ENCODE measurements at places on chromosomes 7 and 10.

DNA sequence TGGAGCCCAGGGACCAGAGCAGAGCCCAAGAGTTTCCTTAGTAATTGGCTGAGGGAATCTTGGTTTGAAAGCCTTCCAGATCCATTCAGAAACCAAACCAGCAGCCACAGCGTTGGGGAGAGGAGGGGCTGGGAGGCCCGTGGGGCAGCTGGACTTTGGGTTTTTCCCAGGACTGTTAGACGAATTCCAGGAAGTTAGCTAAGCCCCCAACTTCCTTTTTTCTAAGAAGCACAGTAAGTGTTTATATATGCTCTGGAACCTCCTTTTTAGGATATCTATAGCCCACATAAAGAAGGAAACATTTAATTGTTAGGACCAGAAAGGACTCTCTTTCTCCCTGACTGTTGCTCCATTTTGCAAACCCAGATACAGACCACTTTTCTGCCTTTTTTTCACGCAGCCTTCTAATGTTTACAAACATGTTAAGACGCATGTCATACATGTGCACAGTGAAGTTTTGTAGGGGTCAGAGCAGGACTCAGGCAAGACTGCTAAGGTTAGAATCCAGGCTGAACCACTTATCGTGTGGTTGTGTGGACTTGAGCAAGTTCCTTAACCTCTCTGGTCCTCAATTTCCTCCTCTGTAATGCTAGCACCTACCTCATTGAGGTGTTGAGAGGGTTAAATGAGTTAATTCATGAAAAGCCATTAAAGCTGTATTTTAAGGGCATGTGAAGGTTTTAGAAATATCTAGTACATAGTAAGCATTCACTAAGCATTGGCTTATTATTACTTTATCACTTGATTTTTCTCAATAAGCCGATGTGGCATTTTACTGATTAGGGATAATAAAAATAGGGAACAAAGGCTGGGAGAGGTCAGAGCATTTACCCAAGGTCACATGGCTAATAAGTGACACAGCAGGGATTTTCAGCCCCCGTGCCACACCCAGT, 42.4 kb downstream of the TBATA start:
- peak; percentile 25 for DNase-seq

DNA sequence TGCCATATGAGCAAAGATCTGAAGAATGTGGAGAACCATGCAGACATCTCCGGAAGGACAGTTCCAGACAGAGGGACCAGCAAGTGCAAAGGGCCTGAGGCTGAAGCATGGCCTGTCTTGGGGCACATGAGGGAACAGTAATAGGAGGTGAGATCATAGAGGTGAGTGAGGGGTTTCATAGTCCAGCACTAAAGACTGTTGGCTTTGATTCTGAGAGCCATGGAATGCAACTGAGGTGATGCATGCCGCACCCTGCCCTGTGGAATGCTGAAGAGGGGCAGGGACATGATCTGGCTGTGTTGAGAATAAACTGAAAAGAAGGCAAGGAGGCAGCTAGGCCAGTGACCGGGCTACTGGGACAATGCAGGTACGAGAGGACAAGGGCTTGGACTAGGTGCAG, 253.1 kb upstream of the KLF14 start:
- DNase-seq: no peak

DNA sequence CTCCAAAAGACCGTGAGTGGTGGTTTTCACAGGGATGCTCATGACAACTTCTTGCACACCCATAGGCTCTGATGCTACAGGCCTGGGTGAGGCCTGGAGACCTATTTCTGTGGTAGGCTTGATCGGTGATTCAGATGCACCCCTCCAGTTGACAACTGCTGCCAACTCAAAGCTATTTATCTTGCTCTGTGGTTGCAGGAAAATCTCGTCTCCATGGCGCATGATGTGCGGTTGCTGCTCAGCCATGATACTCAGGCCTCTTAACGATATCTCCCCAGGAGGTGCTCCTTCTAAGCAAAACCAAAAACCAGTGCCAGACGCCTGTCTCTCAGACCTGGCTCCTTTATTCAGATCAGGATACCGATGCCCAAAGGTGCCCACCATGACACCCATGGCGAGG, 31.4 kb downstream of the C10orf90 start:
- DNase-seq: no peak

DNA sequence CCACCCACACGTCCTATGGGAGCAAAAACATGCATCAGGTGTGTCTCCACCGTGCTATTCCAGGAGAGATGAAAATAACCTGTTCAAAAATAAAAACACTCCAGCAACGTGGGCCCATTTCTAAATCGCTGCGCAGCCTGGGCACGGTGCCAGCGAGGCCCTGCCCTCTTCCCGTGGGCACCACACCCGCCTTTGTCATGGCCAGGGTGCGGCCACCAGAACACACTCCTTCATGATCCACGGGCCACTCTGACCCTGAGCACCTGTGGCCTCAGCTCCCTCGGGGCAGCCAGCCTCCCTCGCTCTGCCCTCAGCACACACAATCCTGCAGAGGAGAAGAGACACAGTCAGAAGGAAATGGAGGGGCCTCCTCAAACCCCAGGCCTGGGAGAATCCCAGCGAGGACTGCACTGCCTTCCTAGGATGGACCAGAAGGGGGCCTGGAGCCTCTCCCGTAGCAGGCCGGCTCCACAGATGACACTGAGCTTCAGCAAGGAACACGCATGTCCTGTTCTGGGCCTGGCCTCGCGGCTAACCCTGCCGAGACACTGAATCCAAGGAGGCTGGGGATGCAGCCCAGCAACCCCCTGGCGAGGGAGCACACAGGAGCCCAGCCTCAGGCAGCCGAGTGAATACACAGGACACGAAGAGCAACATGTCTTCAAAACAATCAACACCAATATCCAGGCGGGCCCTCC, 169.0 kb downstream of the MAD1L1 start:
- no peak for DNase-seq

DNA sequence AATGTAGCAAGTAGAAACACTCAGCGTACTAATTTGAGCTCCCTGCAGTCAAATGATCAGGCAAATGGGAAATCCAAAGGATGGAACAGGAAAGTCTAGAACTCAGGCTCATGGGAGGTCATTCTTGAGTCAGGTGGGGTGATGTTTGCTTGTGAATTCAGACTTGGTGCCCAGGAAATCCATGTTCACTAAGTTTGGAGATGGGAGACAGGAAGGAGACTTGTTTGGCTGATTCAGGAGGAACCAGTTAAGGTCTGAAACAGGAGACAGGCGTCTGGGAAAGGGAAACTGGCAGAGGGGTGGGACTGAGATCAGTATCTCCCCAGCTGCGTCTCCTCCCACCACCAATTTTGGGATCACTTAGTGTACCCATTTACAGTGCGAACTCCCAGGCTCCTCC, 38.4 kb upstream of the ZNF438 start:
- no peak for DNase-seq

GRCh38 chr7:43140186-43140585, 27.7 kb downstream of the HECW1 start:
- no peak for DNase-seq

DNA sequence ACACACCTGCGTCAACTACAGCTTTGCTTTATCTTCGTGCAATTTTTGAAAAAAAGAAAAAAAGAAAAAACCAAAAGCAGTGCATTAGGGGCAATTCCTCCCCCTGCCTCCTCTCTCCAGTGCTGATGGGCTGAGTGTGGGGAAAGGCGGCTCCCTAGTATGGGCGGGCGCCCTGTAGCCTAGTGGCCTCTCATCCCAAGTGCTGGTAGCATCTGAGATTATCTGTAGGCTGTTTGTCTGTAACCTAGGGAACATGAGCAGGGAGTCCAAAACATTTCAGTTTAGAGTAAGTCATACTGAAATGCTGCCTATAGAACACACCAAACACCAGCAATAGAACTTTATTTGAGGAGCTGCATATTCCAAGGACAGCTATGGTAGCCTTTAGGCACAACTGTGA, 24.6 kb upstream of the BAMBI start:
- DNase-seq: no peak

- DNase-seq: no peak
Observed at GRCh38 chr10:86799188-86799845, 42.9 kb downstream of the BMPR1A start.

DNA sequence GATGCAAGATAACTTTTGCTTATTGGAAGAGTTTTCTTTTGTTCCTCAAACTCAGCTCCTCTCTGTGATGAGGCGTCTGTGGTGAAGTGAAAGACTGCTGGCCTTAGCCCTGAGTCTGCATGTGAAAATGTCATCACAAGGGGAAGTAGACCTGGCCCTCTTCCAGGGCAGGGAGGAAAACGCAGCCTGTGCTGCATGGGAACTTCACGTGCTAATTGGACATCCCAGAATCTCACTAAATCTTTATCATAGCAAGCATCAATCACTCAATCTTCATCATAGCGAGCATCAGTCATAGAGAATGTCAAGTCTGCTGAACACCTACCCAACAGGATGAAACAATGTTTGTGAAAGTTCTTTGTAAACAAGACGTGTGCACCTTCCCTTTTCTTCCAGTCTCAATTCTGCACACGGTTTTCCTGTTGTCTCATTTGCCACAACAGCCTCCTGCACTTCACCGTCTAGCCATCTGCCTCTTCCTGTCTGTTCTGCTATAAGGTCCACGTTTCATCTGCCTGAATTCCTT, 314.6 kb downstream of the FRMD4A start:
- no peak for DNase-seq

- DNase-seq: no peak
Observed at GRCh38 chr10:119702583-119702982, 23.3 kb upstream of the INPP5F start.

DNA sequence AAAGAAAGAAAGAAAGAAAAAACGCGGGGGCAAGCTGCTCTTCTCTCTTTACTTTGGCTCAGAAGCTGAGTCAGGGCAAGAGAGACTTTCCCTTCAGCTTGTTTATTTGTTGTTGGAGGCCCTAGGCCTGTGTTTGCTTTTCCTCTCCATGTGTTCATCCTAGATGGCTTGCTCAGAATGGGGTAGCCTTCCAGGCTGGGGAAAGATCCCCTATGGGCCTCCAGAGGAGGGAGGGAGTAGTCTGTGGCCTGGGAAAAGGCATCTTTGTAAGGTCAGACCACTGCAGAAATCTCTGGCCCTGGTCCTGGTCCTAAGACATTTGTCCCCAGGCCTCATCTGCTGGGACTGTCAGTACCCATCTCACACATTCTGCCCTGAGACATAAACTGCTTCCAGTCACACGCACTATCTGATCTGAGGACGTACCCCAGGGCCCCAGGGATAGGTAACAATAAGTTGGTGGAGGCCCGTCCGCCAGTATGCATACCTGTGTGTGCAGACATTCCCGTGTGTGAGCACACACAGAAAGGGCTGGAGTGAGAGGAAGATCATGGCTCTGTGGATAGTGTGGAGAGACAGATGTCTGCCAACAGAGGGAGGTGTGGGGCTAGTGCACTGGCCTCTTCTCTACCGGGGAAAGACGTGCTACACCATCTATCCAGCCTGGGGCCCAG, 4.9 kb upstream of the SCD start:
- DNase-seq: peak; percentile 46

DNA sequence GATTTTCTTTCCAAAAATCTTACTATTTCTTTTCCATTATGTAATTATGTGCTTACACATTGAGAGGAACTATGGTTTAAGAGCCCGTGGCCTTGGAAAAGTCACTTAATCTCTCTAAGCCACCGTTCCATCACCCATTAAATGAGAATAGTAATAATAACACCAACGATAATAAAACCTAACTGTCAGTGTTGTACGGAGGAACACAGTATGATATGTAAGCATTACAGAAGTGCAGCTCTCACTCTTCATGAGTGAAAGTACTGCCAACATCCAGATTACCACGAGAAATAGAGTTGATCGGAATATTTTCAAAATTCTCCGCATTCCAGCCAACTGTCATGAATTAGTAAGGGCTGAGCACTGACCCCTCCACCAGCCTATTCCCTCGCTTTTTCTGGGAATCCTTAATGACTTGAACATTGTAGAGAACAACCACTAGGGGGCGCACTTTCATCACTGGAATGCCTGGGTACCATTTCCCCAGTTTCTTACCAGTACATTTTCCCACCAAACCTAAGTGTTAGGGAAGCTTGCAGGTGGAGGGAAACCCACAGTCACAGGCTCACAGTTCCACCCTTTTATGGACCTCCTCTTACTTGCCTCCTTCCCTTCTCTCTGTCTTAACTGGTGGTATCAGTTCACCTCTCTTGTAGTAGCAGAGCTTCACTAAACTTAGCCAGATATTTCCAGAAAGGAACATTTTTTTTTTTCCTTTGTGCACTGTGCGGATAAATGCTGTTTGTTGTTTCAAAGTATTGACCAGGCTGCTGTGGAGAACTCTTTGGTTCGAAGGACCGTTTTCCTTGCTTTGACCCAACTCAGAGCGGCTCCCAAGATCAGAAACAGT, 27.8 kb downstream of the NKX2-3 start:
- peak; percentile 13 for DNase-seq

- peak; percentile 61 for DNase-seq
Observed at GRCh38 chr7:5429857-5430611, 6.4 kb upstream of the TNRC18 start.

- peak; percentile 41 for DNase-seq
Observed at GRCh38 chr7:131604841-131605279, 48.4 kb upstream of the PODXL start.

DNA sequence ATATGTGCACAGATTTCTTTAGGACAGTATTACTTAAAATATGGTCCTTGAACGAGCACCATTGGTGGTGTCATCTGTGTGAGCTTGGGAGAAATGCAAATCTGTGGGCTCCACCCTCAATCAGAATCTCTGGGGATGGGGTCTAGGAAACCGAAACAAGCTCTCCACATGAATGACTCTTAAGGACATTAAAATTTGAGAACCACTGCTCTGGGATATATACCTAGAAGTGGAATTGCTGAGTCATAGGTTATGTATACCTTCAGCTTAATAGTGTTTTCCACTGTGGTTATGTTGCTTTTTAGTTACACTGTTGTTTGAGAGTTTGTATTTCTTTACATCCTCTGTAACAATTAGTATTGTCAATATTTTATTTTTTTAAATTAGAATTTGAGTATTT, 24.0 kb downstream of the ZNRF2 start:
- DNase-seq: no peak

DNA sequence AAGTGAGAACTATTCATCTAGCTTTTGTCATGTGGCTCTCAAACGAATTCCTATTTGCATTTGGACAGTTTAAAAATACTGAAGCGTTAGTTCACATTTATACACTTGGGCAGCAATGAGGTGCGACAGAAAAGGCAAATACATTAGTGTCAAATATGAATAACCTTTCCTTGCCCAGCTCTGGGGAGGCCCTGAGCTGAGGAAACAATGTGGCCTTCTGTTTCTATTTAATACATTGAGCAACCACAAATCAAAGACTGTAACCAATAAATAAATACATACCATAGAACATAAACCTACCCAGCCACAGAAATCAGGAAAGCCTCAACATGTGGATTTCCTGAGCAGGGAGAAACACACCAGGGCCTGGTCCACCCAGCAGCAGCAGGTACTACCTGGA, 585.2 kb downstream of the PARD3 start:
- peak; percentile 59 for DNase-seq

DNA sequence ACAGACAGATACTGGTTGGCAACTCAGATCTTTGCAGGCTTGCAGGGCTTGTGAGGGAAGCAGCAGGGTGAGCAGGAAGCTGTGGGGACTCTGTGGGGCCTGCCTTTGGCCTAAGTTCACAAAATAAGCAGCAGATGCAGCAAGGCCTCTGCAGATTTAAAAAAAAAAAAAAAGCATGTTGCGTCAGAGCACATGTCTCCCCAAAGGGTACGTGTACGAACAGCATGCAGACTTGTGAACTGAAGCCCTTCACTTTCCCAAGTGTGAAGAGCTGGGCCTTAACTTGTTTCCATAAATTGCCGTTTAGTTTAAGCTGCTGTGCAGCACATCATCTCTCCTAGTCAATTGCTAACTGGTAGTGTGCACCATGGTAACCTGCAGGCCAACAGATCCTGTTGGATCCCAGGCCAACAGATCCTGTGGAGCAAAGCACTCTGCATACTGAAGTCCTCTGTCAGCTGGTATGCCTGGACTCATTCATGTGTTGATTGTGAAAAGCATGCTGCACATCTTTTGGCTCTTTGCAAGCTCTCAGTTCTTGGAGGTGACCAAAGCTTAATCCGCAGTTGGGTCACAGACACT, 10.8 kb upstream of the XPNPEP1 start:
- DNase-seq: peak; percentile 42
